ENCODE measurements at places on chromosomes 5 and 9. TPM values are rescaled to one million over a fixed set of nuclear protein-coding genes. Genes with fewer than 3 reads are reported as not detected.

STC2 gene
- total RNA-seq: 11.1 TPM

DNA sequence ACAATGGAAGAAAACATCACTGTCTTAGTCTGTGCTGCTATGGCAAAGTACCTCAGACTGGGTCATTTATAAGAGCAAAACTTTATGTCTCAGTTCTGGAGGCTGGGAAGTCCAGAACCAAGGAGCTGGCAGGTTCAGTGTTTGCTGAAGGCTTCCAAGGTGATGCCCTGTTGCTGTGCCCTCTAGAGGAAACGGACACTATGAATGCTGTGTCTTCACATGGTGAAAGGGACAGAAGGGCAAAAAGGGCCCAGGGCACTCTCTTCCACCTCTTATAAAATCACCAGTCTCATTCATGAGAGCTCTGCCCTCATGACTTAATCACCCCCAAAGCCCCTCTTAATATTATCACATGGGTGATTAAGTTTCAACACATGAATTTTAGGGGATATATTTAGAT, 143.5 kb downstream of the FANCC start:
- no peak for DNase-seq

DNA sequence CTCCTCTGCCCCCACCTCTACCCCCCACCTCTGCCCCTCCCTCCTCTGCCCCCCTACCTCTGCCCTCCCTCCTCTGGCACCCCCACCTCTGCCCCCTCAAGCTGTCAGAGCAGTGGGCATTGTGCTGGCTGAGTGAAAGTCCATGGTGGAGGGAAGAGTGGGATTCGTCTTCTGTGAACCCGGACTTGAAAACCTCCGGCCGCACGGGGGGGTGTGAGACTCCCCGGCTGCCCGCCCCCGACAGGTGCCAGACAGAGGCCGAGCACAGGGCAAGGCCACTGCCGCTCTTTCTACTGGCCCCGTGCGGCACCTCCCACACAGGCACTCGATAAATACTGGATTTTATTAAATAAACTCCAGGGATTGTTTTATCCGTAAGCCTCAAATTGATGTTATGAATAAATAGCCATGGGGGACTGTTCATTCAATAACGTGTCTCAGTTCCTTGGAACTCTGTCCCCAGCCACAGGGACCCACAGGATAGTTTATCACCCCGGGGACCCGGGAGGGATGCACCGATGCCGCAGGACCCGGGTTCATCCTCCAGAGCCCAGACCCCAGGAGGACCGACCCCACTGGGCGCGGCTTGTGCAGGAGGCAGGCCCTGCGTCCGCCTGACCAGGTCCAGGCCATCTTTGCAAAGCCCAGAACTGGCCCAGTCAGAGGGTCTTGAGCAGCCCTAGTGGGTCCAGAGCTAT, 2.6 kb upstream of the QRFP start:
- DNase-seq: no peak

CLIC3 gene
- 6.2 TPM for total RNA-seq

DNA sequence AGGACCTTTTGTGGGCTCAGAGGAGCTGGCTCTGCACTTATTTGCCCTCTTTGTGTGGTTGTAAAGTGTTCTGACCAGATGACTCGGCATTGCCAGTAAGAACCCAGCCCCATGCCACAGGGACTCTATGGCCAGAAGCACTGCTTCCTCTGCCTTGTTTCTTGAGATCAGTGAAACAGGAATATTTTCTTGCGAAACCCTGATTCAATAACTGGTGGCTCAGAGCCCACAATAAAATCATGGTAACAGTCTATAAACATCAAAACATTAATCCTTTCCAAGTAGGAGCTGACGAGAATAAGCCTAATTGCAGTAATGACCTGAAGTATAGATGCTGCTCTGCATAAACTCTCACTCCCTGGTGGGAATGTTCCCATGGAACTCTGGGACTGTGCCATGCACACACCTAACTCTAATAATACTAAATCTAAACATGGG, 344.3 kb downstream of the ZNF608 start:
- peak; percentile 52 for DNase-seq

- peak; percentile 93 for DNase-seq
Observed at GRCh38 chr9:133845440-133845839, 107.3 kb upstream of the SARDH start.

DNA sequence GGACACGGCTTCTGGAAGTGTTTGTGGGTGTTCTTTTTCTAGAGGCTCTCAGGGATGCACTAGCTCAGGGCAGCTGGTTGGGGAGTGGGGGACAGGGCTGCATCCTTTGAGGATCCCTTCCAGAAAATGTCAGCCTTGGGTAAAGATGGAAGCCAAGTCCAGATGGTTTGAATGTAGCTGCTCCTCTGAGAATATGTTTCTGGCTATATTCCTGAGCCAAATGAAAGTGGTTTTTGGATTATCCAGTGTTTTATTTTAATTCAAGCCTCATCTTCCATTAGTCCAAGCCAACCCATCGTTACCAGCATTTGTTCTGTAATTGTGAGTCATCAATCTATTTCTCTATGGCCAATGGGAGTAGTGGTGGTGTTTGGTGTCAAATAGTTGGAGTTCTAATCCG, 70.4 kb downstream of the SPRY4 start:
- no peak for DNase-seq

DNA sequence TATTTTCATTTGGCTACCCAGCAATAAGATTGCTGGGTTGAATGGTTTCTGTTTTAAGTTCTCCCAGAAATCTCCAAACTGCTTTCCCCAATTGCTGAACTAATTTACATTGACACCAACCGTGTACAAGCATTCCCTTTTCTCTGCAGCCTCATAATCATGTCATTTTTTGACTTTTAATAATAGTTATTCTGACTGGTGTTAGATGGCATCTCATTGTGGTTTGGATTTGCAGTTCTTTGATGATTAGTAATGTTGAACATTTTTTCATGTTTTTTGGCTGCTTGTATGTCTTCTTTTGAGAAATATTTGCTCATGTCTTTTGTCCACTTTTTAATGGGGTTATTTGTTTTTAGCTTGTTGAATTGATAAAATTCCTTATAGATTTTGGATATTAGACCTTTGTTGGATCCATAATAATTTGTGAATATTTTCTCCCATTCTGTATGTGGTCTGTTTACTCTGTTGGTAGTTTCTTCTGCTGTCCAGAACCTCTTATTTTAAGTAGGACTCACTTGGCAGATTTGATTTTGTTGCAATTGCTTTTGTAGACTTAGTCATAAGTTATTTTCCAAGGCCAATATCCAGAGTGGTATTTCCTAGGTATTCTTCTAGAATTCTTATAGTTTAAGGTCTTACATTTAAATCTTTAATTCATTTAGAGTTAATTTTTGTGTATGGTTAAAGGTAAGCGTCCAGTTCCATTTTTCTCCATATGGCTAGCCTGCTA, 793.7 kb downstream of the BRINP1 start:
- DNase-seq: no peak

- DNase-seq: no peak
Observed at GRCh38 chr5:76325326-76325725, 77.8 kb upstream of the IQGAP2 start.

DNA sequence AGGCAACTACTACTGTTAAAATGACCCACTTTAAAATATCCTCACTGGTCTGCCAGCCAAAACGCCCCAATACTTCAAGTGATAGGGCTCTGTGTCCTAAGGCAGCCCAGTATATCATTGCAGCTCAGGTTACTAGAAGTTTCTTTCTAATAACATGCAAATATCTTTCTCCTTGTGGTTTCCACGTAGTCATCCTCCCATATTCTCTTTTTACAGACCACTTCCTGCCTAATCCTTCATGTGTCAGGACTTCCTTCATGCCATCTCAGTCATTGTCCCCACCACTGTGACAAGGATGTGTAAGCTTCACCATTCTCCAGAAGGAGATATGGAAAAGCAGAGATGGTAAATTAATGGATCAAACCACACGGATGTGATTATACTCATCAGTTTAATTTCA, 813.7 kb downstream of the MAT2B start:
- no peak for DNase-seq

ITK gene
- 1.6 TPM for total RNA-seq

GAS1 gene
- total RNA-seq: 44.8 TPM

DNA sequence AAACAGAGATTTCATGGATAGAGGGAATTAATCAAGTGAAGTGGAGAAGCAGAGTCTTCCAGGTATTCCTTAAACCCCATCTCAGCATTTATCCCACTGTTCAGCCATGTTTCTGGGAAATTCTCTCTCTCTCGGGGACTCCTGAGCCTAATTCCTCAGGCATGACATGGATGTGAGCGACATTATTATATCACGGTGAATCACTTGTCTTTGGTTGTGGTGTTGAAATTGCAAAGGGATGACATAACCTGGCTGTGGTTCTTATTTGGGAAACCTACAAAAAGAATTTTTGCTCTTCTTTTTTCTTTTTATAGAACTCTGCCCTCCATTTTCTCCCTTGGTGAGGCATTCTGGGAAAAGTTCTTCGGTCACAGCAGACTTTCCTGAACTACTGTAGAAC, 457.9 kb upstream of the PTGER4 start:
- DNase-seq: no peak

DNA sequence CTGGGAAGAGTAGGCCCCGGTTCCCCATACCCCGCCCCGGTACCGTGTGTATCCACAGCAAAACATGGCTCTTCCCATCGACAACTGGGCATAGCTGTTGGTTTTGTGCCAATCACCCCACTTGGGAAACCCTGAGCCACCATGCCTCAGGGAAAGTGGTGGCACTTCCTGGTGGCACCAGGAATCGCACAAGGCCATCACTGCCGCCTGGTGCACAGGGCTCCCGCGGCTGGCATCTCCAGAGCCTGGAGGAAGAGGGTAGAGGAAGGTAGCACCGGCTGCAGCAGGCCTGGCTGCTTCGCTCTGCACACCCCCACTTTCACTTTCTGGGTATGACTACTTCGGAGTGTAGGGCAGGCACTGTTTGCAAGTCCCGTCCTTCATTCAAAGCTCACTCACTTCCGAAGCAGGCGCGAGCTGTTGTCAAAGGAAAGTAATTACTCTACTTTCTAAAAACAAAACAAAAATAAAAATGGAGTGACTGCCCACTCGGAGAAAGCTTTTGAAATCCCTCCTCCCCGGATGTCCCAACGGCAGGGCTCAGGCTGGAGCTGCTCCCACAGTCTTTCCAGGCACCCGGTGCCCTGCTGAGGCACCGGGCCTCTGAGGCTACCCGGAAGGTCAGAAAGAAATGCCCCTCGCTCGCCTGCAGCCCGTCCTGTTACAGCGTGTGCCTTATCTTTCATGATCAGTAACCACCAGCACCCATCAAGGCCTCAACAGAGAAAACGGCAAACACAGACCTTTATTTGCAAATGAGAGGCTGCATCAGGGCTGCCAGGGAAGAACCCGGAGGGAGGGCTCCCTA, 2.0 kb downstream of the BRD3 start:
- peak; percentile 73 for DNase-seq

DNA sequence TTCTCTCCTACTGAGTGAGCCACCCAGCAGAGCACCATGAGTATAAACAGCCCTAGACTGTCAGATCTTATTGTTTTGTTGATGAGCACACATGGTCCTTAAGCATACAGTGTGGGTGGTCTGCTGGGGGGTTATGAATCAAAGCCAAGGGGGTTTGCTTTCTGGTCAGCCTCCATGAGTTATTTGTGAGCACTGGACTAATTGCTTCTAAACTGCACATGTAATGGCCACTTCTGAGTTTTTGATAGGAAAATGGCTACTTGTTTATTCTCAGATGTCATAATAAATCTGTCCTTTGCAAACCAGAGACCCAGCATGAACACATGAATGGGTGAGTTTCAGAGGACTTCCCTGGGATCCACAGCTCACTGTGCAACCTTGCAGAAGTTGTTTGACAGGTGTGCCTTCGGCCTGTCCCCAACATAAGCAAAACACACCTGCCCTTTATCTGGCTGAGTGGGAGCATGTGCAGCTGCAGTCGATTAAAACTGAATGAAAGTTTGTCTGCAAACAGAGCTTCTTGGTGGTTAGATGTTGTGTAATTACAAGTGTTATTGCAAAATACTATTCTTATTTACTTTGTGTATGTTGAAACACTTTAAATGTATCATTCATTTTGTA, 35.9 kb downstream of the MAMDC2 start:
- DNase-seq: no peak

OSMR gene
- 17.3 TPM for total RNA-seq

FOXD4 gene
- total RNA-seq: 0.19 TPM

GRCh38 chr9:20620650-20621470, 1.4 kb downstream of the MLLT3 start:
- peak; percentile 70 for DNase-seq

GRCh38 chr5:172608773-172609172, 32.3 kb upstream of the NEURL1B start:
- DNase-seq: no peak

DNA sequence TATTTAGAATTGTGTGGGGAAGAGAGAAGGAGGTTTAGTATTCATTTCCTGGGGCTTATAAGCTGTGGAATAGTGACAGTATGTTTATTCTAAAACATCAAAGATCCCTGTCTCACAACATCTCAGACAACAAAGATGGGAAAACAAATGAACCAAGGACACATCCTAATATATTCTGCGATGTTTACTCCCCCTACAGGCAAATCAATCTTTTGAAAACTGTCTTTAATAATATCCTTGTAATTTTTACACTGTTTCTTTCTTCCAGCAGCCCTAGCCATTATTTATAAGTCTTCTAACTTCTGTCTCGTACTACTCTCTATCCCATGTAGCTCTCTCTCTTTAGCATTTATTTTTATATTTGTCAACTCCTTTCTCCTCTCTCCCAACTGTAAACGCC, 33.5 kb upstream of the TMEM252 start:
- DNase-seq: no peak

DNA sequence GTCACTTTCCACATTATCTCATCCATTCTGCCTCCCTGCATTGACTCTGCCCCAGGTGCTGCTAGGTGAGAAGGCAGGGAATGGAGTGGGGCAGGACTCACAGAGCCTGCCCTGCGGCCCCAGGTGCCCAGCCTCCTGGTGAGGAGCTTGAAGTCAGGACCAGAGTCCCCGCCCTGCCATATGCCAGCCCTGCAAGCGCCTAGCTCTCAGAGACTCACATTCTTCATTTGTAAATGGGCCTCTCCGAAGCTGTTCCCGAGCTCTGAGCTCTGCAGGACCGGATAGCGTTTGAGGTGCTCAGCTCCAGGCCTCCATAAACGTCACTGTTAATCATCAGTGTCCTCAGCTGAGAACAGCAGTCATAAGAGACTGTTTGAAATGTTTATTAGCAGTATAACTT, 75.1 kb upstream of the STXBP1 start:
- no peak for DNase-seq

C1QTNF2 gene
- 4.3 TPM for total RNA-seq

- no peak for DNase-seq
Observed at GRCh38 chr9:79104951-79105350, 466.8 kb upstream of the TLE4 start.

GRCh38 chr5:56588636-56589480, 226.5 kb upstream of the MAP3K1 start:
- peak; percentile 72 for DNase-seq

- DNase-seq: no peak
Observed at GRCh38 chr9:33117306-33117705, 40.8 kb upstream of the SMU1 start.

- no peak for DNase-seq
Observed at GRCh38 chr9:8382266-8382665, 582.7 kb upstream of the DMAC1 start.

PSD2 gene
- not detected for total RNA-seq

ZNF367 gene
- 1.3 TPM for total RNA-seq

- no peak for DNase-seq
Observed at GRCh38 chr5:131096774-131097710, 68.0 kb downstream of the HINT1 start.

MPDZ gene
- 84.3 TPM for total RNA-seq

SYNPO gene
- 598 TPM for total RNA-seq

PRSS3 gene
- total RNA-seq: not detected

All from right cardiac atrium (tissue), 5 donors.